Stimulated activated CD4-positive, alpha-beta T cell treated with anti-CD3 and anti-CD28 coated beads, Interleukin-1b, Interleukin-23, amount 100 ng/mL, for 48 hours (primary cell): ENCODE measurements at places on chromosomes 13 and 19.

GRCh38 chr13:95323930-95324662 is 22.8 kb upstream of the ABCC4 start:
- DNase-seq, result no peak

GRCh38 chr19:45162608-45163143 is 1.9 kb upstream of the NKPD1 start:
- DNase-seq, result no peak

DNA sequence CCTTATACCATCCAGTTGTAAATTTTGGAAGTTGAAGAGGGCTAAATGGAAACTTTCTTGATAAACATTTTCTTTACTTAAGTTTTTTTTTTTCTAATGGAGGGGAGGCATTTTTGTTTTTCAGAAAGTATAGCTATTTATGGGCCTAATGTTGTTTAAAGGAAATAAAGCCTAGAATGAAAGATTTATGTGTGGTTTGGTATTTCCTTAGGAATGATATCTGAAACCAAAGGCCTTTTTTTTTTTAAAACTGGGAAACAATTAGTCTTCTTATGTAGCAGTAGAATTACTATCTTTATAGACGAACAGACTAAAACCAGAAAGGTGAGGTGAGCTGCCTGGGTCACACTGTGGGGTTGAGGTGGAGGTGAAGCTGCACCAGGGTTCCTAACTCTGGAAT is 80.1 kb downstream of the ESD start:
- DNase-seq, result no peak

GRCh38 chr13:27504128-27504867 is 53.9 kb upstream of the MTIF3 start:
- DNase-seq, result no peak

GRCh38 chr19:45217193-45217956 is 27.8 kb downstream of the EXOC3L2 start:
- no peak for DNase-seq

- no peak for DNase-seq
These were observed 187.9 kb downstream of the KATNAL1 start for GRCh38 chr13:30119476-30119875.

DNA sequence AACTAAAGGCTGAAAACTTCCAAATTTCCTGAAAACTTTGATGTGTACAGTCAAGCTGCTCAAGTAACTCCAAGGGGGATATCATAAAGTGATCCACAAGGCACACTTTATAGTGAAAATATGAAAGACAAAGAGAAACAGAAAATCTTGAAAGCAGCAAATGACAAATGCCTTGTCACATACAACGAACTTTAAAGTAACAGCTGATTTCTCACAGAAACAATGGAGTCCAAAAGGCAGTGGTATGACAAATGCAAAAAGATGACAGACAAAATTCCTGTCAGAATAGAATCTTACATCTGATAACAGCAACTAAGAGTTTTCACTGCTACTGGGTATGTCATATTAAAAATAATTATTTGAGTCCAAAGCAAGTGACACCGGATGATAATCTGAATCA is 1602.3 kb upstream of the PRR20A start:
- DNase-seq, result no peak

GRCh38 chr13:99093997-99094396 is 106.7 kb upstream of the UBAC2 start:
- no peak for DNase-seq

- DNase-seq, result no peak
These were observed 9.6 kb downstream of the AP2A1 start for GRCh38 chr19:49776371-49776764.

DNA sequence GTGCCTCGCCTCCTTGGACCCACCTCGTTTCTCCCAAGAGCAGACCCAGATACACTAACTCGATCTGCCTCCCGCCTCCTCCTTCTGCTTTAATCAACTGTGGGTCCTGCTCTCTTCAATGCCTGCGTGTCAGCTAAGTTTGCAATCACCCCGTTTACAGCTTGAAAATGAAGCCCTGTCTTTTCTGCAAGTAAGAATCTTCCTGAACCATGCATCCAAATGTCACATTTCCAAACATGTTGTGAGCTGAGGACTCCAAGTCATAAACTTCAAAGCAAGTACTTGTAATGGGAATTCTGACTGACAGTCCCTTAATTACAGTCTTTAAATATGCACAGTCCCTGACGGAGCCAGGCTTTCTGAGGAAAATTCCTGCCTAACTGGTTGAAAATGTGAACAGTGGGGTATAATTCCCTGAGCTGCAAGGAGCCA is 154.9 kb upstream of the UQCRFS1 start:
- no peak for DNase-seq

- DNase-seq, result no peak
These were observed 6.3 kb downstream of the CALM3 start for GRCh38 chr19:46607448-46607841.

DNA sequence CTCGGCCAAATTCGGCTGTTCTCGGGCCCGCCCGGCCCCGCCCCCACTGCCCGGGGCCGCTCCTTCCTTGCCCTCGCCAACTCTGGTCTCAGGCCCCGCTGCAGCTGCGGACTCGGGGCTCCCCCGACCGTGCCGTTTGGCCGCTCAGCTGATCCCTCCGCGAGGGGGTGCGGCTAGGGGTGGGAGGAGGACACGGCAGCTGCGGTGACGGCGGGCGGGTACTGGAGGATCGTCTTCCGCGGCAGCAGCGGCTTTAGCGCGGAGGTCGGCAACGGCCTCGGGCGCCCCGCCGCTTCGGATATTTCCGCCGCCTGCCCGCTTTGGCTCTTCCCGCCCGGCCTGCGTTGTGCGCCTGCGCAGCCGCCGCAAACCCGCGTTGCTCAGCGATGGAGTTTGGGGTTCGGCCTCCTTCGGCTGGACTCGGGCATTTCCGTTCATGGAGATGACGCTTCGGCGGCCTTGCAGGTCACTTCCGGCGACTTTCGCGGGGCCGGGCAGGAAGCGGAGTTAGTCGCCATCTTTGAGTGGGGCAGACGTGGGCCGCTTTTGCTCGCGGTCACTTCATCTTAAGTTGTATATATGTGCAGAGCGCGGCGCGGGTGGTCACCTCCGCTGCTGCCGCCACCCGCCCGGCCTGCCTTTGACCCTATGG is 338 bp upstream of the UBE2M start:
- peak; percentile 100 for DNase-seq

DNA sequence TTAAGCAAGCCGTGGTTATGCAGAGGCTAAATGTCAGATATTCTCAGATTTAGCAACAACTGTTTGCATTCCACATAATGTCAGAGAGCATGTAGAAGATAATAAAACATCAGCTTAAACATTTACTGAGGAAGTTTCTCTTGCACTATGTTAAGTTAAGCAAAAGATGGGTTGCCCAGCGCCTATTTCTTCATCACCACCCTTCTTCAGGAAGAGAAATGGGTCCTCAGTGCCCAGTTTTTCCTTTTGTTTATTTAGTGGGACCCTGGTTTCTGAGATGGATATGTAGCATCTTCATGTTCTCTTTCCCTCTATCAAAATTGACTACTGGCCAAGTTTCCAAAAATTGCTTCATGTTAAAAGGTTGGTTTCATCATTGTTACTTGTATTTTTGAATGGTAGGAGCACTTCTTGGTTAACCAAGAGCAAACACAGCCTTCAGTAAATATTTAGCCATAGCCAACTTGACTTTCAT is 356.8 kb downstream of the RFC3 start:
- DNase-seq, result no peak

GRCh38 chr19:2451138-2451537 is 5.6 kb downstream of the LMNB2 start:
- no peak for DNase-seq

DNA sequence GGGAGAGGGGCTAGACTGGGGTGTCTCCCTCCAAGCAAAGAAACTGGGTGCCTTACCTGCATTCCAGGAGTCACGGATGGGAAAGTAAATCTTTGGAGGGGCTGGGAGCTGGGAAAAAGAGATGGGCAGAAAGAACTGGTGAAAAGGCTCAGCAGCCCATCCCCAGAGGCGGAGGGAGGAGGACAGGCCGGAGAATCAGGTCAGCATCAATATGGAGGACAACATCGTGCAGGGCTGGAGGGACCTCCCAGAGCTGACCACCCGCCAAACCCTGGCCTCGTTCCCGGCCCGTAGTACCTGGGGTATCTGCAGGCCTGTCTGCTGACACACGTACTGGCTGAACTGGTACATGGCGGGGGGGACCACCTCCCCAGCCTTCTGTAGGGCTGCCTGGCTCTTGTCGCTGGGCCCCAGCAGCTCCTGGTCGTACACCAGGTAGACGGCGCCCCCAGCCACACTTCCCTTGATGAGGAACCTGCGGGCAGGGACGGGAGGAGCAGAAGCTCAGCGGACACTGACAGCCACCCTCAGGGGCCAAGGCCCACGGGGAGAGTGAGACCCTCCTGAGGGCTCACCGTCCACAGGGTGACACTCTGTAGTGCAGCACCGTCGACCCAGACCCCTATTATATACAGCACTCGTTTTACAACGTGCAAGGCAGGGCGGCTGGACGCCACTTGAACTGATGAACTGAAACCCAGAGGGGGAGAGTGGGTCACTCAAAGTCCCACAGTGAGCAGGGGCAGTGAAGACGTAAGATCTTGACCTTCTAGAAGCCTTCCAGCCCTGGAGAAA is 830 bp downstream of the MICOS13 start:
- DNase-seq, result no peak

- DNase-seq, result no peak
These were observed 5.4 kb upstream of the RASAL3 start for GRCh38 chr19:15469513-15470297.

- DNase-seq, result peak; percentile 40
These were observed 21.0 kb downstream of the ZNF114 start for GRCh38 chr19:48290771-48291488.

DNA sequence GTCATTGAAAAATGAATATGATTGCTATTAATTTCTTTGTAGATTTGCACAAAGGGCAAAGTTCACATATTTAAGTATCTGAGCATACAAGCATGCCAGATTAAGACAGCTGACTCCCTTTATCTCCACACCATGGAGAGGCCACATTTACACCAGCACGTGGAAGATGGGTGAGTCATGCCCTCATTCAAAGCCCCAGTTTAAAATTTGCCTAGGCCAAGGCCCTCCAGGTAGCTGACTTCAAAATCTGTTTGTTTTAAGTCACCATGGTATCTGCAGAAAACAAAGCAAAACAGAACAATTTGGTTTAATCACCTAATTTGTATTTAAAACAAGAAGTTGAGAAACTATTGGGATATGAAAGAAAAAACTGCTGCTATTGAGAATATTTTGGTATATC is 109.2 kb downstream of the ESD start:
- peak; percentile 9 for DNase-seq

DNA sequence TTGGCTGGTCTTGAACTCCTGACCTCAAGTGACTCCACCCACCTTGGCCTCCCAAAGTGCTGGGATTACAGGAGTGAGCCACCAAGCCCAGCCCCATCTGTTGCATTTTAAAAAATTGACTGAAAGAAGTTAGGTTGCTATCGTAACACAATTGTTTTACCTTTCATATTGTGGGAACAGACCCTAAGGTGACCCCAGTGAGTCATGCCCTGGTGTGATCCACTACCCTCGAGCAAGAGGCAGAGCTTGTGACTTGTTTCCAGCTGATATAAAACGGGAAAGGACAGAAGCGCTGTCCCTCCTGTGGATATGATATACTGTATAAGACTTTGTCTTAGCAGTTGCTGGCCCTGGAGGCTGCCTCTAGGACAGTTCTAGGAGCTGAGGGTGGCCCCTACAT is 308.6 kb downstream of the HS6ST3 start:
- no peak for DNase-seq

- DNase-seq, result peak; percentile 78
These were observed 1.5 kb upstream of the MYO1F start for GRCh38 chr19:8578642-8579265.

DNA sequence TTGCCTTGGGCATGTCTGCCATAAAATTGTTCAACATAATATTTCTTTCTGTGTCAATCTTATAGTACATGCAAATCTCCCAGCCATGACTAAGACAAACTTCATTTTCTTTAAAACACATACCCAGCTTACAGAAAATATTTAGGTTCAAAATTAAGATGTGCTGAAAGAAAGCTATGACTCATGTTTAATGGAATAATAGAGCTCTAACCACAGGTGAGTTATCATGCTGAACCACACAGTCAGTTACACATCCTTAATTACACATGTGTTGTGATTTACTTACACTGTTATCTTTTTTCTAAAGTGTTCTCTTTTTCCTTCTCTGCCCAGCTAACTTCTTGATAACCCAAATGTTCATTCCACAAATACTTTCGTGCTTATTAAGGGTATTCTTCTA is 1831.2 kb downstream of the OLFM4 start:
- no peak for DNase-seq

DNA sequence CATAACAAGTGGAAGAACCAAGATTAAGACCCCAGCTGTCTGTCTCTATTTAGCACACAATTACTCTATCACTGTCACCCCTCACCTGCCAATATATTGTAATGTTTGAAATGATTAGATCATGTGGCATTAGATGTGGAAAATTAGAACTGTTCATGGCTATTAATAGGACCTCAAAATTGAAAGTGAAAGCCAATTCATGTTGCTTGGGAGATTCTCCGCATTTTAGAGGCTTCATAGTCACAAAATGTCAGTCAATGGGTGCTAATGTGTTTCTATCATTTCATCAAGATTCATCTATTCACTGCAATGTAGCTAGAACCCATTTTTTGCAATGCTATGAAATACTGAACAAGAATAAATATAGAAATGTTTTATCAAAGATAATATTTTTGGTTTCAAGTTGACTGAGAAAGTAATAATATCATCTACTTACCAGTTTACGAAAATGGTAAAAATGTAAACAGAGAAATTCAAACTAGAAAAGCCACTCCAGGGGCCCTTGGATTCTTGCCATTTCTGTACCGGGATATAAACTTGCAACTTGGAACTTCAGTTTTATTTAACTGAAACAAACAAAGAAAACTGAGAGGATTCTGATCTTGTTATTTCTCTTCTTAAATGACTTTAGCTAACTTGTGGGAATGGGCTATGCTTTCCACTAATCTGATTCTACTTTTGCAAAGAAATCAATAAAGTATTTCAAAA is 388.6 kb downstream of the DCT start:
- DNase-seq, result no peak

GRCh38 chr13:74062933-74063332 is 71.3 kb downstream of the KLF12 start:
- DNase-seq, result peak; percentile 34

DNA sequence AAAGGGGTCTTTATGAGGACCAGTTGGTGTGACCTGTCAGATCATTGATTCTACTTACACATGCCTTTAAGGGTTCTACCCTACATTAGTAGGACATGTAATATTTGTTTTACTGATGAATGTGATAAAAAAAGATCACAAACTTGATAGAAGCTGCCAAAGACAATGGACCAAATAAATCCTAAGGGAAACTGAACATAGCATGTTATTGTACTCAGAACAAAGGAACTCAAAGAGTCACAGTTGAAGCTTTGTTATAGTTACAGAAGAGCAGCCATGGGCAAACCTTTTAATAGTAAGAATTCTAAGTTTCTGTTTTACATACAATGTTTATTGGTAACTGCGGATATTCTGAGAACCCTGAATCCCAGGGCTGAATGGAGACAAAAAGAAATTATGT is 780.1 kb downstream of the SLITRK6 start:
- no peak for DNase-seq

DNA sequence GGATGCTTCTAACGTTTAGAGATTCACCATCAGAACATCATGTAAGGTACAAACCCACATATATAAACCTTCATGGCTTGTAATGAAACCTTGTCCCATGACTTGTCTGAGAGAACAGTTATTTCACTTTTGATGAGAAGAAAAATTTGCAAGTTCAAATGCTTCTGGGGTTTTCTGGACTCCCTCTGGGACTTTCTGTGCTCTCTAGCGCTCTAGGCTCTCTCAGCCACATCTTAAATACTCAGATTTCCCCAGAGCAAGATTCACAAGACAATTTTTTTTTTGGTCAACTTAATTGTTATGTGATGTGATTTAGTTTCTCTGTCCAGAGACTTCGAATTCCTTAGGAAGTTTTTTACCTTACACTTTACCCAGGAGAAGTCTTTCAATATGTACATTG is 282.8 kb upstream of the EDNRB start:
- no peak for DNase-seq
